Fibroblast of skin of right quadriceps (primary cell): ENCODE measurements at places on chromosomes 2 and 18.

- DNase-seq: no peak
These were observed 340.8 kb downstream of the NUP35 start for GRCh38 chr2:183465048-183465447.

DNA sequence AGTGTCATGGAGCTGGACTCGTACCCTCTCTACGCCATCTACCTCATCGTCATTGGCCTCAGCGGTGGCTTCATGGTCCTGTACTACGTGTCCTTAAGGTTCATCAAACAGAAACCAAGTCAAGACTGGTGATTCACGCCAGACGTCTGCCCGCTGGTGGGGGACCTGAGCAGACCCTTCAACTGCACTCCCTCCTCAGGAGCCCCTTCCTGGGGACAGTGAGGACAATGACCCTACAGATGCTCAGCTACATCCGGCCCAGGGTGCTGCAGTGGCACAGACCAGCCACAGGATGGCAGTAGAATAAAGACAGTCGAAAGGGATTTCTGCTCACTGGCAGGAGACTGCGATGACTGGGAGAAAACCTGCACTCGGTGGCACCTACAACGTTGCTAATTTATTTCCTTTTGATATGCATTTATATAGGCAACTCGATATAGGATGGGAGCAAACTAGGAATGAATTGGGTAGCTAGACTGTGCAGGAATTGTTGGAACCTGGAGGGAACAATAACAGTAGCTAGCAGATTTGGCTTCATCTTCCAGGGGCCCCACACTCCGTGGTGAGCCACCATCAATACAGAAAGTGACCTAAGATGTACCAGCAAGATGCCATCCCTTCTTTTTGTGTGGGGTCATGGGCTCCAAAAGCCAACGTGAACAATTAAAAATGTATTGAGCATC lies 39.2 kb downstream of the ABCG8 start:
- peak; percentile 31 for DNase-seq

- no peak for DNase-seq
These were observed 307 bp upstream of the DUSP11 start for GRCh38 chr2:73780237-73780582.

DNA sequence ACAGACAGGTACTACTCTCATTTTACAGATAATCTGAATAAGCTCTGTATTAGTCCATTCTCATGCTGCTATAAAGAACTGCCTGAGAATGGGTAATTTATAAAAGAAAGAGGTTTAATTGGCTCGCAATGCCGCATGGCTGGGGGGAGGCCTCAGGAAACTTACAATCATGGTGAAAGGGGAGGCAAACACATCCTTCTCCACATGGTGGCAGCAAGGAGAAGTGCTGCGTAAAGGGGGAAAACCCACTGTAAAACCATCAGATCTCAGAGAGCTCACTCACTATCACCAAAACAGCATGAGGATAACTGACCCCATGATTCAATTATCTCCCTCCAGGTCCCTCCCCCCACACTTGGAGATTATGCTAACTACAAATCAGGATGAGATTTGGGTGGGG lies 254.4 kb downstream of the KCNE4 start:
- peak; percentile 9 for DNase-seq

- no peak for DNase-seq
These were observed 32.1 kb downstream of the TNFRSF11A start for GRCh38 chr18:62357079-62357719.

- DNase-seq: no peak
These were observed 1442.6 kb downstream of the SUCLG1 start for GRCh38 chr2:83016343-83017110.

GRCh38 chr18:31245820-31246219 lies 72.1 kb upstream of the DSG1 start:
- DNase-seq: no peak

GRCh38 chr2:70321370-70321769 lies 19.5 kb upstream of the FAM136A start:
- DNase-seq: no peak

- DNase-seq: no peak
These were observed 84.7 kb downstream of the ALPK2 start for GRCh38 chr18:58544179-58544578.

DNA sequence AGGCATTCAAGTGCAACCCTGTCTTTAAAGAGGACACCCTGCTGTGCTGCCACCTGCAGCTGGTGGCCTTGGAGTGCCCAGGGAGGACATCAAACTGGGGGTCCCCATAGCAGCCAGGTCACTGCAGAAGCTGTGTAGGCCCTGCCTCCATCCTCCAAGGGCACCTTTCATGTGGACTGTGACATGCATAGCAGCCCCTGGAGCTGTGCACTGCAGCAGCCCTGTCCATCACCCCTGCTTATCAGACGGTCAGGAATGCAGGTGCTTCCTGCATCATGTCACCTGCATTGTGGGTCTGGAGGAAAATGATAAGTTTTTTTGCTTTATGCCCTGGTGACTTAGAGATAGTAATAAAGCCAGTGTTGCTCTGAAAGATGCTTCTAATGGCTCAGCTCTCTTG lies 155.7 kb downstream of the DYSF start:
- no peak for DNase-seq

GRCh38 chr2:200662727-200663126 lies 76.9 kb downstream of the AOX1 start:
- peak; percentile 67 for DNase-seq

DNA sequence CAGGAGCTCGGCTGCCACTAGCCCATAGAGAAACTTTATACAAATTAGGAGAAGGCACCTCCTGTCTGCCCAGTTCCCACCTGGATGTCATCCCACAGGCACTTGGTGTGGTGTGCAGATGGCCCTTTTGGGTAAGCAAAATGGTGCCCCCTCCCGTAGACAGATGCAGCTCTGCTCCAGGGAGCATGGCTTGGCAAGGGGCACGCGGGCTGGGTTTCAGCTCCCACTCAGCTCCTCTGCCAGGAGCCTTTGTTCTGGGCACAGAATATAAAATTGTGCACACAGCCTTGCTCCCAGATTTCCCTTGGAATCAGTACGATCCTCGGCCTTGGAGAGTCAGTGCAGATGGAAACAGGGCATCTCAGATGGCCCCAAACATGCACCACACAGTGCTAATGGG lies 20.3 kb upstream of the KCNF1 start:
- DNase-seq: no peak

- DNase-seq: no peak
These were observed 93.0 kb downstream of the STPG4 start for GRCh38 chr2:47061944-47062678.

- DNase-seq: no peak
These were observed 204.8 kb upstream of the SYT4 start for GRCh38 chr18:43482136-43482535.

DNA sequence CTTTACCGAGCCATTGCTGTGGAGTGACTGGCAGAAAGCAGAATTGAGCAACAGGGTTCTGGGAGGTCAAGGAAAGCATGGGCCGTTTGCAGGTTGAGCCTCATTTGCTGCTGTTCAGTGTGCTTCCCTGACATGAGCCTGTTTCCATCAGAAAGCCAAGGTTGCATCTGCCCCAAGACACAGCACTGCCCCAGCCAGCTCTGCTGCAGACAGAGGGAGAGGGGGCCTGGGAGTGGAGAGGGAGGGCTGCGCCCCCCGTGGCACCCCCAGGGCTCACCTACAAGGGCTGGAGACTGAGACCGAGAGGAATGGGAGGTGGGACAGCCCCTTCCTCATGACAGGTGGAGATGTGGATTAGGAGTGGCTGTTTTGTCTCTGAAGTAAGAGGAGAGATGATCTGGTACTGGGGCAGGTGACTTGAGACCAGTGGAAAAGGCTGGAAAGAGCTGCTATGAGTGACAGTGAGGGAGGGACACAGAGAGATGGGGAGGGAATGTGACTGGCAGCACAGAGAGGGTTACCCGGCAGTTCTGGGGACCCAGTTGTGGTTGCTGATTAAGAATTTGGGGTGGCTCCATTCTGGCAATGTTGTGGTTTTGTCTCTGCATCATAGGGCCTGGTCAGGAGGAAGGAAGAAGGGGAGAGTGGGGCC lies 218.0 kb downstream of the DYSF start:
- DNase-seq: no peak

DNA sequence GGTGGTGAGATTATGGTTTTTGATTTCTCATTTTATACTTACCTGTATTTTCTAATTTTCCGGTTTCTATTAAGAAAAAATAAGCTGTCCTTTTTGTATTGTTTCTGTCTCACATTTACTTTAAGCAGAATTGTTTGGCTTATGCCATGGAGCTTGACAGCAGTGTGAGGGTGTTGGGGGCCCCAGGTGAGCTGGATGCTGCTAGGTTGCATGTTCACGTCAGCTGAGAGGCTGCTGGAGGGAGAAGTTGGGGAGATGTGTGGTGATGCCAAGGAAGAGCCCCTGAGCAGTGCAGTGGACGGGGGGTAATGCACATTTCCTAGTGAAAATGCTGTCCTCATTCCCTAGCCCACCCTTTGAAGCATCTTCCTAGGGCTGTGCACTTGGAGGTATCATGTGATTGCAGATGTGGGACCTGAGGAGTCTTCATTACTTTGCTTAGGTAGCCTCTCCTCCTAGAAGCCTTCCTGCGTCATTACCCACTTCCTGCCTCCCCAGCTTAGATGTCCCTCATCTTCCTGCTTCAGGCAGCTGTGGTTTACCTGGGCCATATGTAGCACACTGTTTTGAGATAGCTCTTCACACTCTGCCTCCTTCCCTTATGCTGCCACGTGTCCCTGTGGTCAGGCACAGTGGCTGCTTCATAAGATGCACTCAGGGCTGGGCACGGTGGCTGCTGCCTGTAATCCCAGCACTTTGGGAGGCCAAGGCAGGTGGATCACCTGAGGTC lies 16.2 kb downstream of the ATG16L1 start:
- DNase-seq: no peak
